ENCODE measurements at places on chromosomes 4 and X. TPM values are rescaled to one million over a fixed set of nuclear protein-coding genes. Genes with fewer than 3 reads are reported as not detected.

GRCh38 chrX:108811891-108812290, 75.5 kb upstream of the IRS4 start:
- DNase-seq, result no peak
- H3K4me1 ChIP-seq, result no peaks in the 10 kb centered on the region
- H3K27me3 ChIP-seq, result no peaks in the 10 kb centered on the region
- no peak overlapping the region for H3K4me3 ChIP-seq

The PRKG2 gene
- 0.15 TPM for total RNA-seq

DNA sequence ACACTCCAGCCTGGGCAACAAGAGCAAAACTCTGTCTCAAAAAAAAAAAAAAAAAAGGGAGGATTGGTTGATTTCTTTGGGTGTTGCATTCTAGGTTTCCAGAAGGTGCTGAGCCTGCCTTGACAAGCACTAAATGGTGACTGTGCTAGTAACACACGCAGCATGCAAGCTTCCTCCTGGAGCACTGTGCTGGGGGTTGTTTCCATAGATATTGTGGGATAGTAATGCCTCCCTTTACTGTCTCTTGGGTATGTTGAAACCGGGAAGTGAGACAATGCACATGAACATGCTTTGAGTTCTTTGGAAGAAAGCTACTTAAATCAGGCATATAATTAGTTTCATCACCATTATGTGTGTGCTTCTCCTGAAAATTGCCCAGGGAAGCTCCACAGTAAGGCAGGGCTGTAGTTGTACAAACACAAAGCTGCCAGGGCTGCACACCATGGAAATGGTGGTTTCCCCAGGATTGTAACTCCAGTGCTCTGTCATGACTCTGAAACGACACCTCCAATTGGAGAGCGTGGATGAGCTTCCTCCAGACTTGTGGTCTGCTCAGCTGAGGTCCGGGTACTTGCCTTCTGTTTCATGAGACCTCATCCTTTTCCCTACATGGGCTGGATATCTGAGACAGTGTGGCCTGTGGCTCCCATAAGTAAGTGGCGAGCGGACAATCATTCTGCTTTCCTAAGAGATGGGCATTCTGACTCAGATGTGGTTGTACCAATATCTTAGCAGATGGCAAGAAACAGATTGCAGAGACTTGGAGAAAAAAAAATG, 31.5 kb upstream of the STOX2 start:
- H3K36me3 ChIP-seq, result no peaks in the 10 kb centered on the region
- H3K27me3 ChIP-seq, result peaks cover 2% of the 10 kb centered on the region
- H3K4me1 ChIP-seq, result no peaks in the 10 kb centered on the region

- H3K27me3 ChIP-seq, result peaks cover 2% of the 10 kb centered on the region
- no peaks in the 10 kb centered on the region for H3K4me1 ChIP-seq
- H3K27ac ChIP-seq, result no peak overlapping the region
- H3K36me3 ChIP-seq, result no peaks in the 10 kb centered on the region
Measured at GRCh38 chr4:177119691-177120090, 190.0 kb upstream of the NEIL3 start.

GRCh38 chrX:125769628-125770027, 396.5 kb downstream of the DCAF12L2 start:
- H3K4me3 ChIP-seq, result no peak overlapping the region
- H3K36me3 ChIP-seq, result no peaks in the 10 kb centered on the region
- H3K4me1 ChIP-seq, result no peaks in the 10 kb centered on the region
- no peaks in the 10 kb centered on the region for H3K27me3 ChIP-seq

The GPAT3 gene
- total RNA-seq, result 4.1 TPM

The OPRPN gene
- total RNA-seq, result not detected

GRCh38 chrX:150060406-150060805, 122.1 kb upstream of the EOLA2 start:
- DNase-seq, result no peak
- H3K27me3 ChIP-seq, result peaks cover 9% of the 10 kb centered on the region
- H3K27ac ChIP-seq, result no peak overlapping the region
- H3K4me3 ChIP-seq, result no peak overlapping the region
- H3K36me3 ChIP-seq, result no peaks in the 10 kb centered on the region
- peaks cover 1% of the 10 kb centered on the region for H3K4me1 ChIP-seq

- no peaks in the 10 kb centered on the region for H3K36me3 ChIP-seq
- DNase-seq, result no peak
- no peak overlapping the region for H3K4me3 ChIP-seq
- peaks cover 17% of the 10 kb centered on the region for H3K4me1 ChIP-seq
- peaks cover 19% of the 10 kb centered on the region for H3K27me3 ChIP-seq
Measured at GRCh38 chr4:174358410-174358809, 74.7 kb downstream of the CEP44 start.

GRCh38 chr4:127250577-127250976, 382.2 kb upstream of the INTU start:
- DNase-seq, result no peak
- H3K4me1 ChIP-seq, result no peaks in the 10 kb centered on the region
- no peaks in the 10 kb centered on the region for H3K36me3 ChIP-seq

DNA sequence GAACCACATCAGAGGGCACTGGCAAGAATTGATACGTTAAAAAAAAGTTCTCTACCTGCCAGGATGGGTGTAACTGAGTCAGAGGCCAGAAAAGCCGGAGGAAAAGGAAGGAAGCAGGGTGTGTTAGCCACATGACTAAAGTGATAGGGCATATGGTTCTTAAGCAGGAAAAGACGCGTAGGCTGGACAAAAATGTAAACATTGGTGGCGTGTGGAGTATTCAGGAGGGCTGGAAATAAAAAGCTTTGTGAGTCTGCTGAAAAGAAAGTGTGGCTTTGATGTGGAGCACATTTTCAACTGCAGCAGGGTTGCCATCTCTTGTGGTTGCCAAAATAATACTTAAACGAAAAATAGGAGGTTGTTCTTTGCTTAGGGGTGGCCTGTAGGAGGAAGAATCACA, 186.5 kb upstream of the RPL34 start:
- H3K4me3 ChIP-seq, result peak overlapping the region; percentile 25
- peaks cover 6% of the 10 kb centered on the region for H3K27me3 ChIP-seq
- peak; percentile 77 for DNase-seq
- peak overlapping the region; percentile 85 for H3K27ac ChIP-seq
- peaks cover 26% of the 10 kb centered on the region for H3K36me3 ChIP-seq

- H3K27ac ChIP-seq, result no peak overlapping the region
- peaks cover 40% of the 10 kb centered on the region for H3K4me1 ChIP-seq
- DNase-seq, result no peak
- H3K4me3 ChIP-seq, result no peak overlapping the region
Measured at GRCh38 chr4:1205586-1206298, 33.4 kb upstream of the SPON2 start.

DNA sequence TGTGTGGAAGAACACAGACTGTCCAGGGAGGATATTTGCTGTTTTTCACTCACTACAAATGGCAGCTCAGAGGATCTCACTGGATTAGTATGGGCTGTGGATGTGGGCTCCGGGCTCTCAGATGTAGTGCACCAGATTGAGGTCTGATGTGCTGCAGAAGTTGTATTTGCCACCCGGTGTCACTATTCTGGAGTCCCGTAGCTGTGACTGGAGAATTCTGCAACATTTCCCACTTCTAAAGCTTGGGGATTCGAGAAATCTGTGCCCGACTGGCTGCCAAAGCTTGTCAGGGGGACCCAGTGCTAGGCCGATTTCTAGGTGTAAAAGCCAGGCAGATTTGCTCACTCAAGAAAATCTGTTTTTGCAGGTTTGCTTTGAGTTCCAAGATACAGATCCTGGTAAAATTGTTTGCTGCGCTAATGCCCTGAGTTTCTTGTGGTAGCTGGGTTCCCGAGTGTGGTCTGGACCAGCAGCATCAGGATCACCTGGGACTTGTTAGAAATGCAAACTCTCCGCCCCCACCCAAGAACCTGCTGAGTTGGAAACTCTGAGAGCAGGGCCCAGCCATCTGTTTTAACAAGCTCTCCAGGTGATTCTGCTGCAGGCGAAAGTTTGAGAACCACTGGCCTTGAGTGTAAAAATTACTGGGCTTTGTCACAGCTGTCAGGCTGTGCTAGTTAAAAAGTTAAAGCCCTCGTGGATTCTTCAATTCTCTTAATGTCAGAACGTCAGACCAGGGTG, 18.1 kb downstream of the KIT start:
- no peaks in the 10 kb centered on the region for H3K36me3 ChIP-seq
- no peak overlapping the region for H3K4me3 ChIP-seq
- H3K27me3 ChIP-seq, result peaks cover 9% of the 10 kb centered on the region
- H3K4me1 ChIP-seq, result no peaks in the 10 kb centered on the region
- no peak for DNase-seq
- no peak overlapping the region for H3K27ac ChIP-seq

The GAGE12E gene
- total RNA-seq, result not detected

The UGT2B15 gene
- total RNA-seq, result not detected

GRCh38 chr4:110248831-110249253, 50.4 kb upstream of the ELOVL6 start:
- DNase-seq, result no peak
- H3K4me3 ChIP-seq, result no peak overlapping the region
- H3K27ac ChIP-seq, result no peak overlapping the region
- peaks cover 8% of the 10 kb centered on the region for H3K27me3 ChIP-seq
- no peaks in the 10 kb centered on the region for H3K4me1 ChIP-seq

DNA sequence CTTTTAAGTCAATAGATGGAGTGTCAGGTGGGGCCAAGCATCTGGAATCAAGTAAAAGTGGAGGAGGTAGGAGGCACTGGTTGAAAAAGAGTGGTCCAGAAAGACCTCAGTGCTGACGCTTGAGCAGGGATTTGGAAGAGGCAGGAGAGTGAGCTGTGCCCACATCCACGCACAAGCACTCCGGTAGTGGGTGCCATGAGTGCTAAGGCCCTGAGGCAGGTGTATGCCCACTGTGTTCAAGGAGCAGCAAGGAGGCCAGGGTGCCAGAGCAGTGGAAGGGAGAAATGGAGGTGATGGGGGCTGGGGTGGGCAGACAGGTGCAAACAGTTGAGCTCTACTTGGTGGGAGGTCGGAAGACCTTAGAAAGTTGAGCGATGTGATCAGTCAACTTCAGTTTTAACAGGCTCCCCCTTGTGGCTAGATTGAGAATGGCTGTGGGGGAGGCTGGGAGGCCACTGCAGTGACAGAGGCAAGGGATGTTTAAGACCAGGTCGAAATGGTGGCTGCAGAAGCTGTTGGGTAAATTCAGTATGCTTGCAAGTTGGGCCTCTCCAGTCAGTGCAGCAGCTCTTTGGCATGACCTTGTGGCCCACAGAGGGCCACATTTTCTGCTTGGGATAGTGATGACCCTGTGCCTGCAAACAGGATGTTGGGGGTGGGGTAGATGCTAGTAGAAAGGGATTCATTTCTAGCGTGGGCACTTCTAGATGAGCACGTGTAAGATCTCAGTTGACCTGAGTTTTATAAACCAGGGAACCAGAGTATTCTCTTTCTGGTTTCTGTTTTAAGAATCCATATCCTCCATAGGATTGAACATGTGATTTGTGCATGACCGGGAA, 12.7 kb downstream of the TKTL1 start:
- DNase-seq, result peak; percentile 85
- H3K4me3 ChIP-seq, result no peak overlapping the region
- H3K27ac ChIP-seq, result peak overlapping the region; percentile 92
- H3K4me1 ChIP-seq, result peaks cover 46% of the 10 kb centered on the region
- H3K27me3 ChIP-seq, result no peaks in the 10 kb centered on the region

GRCh38 chrX:31606771-31607170, 534.9 kb upstream of the FTHL17 start:
- no peak for DNase-seq
- H3K36me3 ChIP-seq, result no peaks in the 10 kb centered on the region
- no peaks in the 10 kb centered on the region for H3K27me3 ChIP-seq
- no peaks in the 10 kb centered on the region for H3K4me1 ChIP-seq
- H3K27ac ChIP-seq, result no peak overlapping the region

The ZRSR2 gene
- 17.2 TPM for total RNA-seq

Data from activated CD4-positive, alpha-beta T cell treated with anti-CD3 and anti-CD28 coated beads, Interleukin-2, amount 10 ng/mL, durations not matched to agents 7 days and 5 days (primary cell).